Activated naive CD4-positive, alpha-beta T cell treated with anti-CD3 and anti-CD28 coated beads, Interleukin-2, amount 50 U/mL, for 16 hours (primary cell): ENCODE measurements at places on chromosomes 12 and 14.

GRCh38 chr12:110421701-110422100, 18.2 kb upstream of the ANAPC7 start:
- DNase-seq = no peak

DNA sequence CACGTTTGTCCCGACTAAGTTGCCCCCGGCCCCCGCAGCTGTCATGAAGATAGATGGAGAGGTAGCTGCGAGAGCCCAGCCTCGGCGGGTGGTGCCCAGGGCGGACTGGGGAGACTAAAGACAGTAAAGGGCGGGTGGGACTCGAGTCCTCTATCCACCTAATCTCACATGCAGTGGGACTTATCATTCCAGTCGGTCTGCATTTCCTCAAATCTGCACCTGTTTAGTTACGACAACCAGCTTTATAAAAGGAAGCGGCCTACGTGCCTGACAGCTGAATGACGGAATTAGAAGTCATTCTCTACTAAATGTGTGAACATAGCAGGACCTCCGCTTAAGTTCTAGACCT, 109.8 kb upstream of the EGLN3 start:
- DNase-seq = no peak

DNA sequence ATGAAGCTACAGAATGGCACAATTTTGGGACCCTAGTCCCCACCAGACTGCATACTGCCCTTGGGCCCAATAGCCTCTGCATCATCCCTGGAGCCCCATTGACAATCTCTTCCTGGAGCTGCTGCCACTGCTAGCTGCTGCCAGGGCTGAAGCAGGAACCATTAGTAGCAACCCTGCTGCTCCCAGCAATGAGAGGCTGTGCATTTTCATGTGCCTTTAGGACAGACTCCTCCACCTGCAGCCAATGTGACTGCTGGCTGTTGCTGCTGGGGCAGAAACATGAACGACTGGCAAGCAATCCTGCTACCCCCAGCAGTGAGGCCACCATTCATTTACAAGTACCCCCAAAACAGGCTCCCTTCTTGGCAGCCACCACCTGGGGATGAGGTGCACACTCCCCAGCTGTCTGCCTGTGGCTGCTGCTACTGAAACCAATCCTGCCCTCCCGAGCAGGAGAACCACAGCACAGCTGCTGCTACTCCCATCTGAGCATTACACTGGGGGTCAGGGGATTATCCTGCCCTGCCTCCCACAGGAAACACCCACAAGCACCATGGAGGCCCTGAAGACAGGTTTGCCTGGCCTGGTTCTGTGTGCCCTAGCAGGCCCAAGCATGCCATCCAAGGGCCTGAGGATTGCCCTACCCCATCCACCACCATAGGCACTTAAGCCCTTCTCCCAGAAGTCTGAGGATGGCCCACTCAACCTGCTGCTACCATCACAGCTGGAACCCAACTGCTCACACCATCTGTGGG, 181.0 kb downstream of the MYRFL start:
- DNase-seq = no peak

DNA sequence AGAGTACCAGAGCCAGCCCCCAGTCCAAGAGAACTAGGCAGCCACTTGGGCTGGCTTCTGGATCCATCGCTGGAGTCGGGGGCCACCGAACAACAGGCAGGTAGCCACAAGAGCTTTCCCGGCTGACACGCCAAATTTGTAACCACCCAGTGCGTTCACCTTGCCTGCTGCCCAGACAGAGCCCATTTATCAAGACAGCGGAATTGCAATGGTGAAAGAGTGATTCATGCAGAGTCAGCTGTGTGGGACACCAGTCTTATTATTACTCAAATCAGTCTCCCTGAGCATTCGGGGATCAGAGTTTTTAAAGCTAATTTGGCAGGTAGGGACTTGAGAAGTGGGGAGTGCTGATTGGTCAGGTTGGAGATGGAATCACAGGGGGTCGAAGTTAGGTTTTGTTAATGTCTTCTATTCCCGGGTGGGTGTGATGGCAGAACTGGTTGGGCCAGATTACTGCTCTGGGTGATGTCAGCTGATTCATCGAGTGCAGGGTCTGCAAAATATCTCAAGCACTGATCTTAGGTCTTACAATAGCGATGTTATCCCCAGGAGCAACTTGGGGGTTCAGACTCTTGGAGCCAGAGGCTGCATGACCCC, 64.3 kb downstream of the PDE6H start:
- DNase-seq = no peak

DNA sequence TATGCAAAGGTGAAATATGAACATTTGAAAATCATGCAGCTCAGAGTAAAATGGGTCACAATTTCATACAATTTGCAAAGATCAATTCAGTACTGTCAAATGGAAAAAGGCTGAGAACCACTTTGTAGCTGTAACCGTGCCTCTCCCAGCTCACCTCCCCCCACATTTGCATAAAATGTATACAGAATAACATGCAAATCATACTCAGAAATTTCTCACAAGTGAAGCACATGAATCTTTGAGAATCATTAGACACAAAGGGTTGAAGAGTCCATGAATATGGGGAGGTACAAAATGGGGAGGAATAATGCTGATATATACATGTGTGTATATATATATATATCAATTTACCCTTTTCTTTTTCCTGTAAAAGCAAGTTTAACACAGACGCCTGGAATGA, 162.1 kb downstream of the APAF1 start:
- DNase-seq = no peak

GRCh38 chr12:16258963-16259362, 18.5 kb downstream of the SLC15A5 start:
- no peak for DNase-seq
